Suprapubic skin (tissue), 4 donors: ENCODE measurements at places on chromosomes 13 and 19.

DNA sequence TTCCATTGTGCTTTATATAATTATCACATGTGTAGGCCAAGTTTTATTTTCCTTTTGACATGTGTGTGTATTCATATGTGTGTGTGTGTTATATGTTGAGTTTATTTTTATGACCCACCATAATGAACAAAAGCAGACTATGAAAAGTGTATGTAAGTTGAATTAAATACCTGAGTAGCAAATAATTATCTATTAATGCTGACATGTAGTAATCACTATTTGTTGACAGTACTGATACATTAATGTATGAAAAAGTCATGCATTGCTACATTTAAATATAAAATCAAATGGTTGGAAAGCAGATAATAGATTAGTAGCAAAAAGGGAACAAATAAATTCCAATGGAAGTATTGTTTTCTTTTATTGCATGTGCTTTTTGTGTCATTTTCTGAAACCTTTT is 1948.5 kb upstream of the PCDH20 start:
- no peak for DNase-seq

DNA sequence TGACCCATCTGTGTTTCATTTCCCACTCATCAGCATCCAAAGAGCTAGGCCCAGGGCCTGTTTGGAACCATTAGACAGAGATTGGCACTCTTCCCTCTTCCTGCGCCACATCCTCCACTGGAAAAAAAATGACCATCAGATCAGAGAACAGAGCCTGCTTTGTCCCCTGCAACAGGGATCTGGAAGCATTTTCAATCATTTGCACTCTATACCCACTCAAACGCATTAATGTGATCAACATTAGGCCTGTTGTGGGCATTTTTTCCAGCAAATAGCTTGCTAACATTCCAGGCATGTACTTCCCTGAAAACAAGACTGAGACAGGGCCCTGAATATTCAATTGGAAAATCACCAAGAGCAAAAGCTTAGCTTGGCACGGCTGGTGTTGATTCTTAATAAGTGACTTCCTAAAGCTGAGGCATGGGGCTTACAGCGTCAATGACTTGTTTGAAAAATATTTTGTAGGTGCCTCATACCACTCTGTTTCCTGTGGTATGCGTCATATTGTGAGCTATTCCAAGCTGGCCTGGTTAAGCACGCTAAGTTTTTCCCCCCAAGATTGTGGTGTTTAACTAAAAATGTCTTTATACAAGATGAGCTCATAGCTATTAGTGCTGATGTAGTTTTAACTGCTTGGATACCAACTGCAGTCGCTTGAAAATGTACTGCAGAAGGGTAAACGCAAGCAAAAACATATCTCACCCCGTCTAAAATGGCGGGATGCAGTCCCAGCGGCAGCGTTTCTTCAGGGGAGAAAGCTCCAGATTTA is 404.4 kb downstream of the SPRY2 start:
- no peak for DNase-seq

DNA sequence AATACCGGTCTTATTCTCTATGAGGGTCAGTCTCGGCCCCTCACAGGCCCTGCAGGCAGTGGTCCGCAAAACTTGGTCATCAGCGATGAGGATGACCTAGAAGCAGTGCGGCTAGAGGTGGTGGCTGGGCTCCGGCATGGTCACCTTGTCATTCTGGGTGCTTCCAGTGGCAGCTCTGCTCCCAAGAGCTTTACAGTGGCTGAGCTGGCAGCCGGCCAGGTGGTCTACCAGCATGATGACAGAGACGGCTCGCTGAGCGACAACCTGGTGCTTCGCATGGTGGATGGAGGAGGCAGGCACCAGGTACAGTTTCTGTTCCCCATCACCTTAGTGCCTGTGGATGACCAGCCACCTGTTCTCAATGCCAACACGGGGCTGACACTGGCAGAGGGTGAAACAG is 1.8 kb downstream of the FREM2 start:
- no peak for DNase-seq

DNA sequence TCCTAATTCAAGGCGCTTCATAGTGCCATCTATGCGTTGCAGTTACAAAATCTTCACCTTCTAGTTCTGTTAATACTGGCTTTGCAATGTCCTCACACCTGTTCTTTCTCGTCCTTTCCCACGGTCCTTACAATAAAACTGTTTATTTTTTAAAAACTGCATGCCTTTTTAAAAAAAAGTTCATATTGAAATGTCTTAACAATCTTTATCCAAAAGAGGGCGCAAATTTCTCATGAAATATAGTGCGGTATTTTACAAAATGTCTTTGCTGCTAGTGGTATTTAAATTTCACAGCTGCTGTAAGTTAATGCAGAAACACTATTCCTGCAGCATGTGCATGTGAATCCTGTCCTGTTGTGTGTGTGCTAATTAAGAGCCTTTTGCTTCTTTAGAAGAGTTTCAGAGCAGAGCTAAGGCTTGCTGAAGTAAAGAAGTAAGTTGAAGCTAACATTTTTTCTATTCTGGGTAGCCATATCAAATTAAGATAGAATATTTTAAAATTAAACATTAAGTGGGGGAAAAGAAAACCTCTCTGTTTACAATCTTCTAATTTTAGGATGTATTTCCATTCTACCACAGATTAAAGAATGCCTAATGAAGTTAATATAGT is 15.8 kb upstream of the CLDN10 start:
- no peak for DNase-seq

GRCh38 chr19:13150931-13151604 is 857 bp downstream of the IER2 start:
- no peak for DNase-seq

DNA sequence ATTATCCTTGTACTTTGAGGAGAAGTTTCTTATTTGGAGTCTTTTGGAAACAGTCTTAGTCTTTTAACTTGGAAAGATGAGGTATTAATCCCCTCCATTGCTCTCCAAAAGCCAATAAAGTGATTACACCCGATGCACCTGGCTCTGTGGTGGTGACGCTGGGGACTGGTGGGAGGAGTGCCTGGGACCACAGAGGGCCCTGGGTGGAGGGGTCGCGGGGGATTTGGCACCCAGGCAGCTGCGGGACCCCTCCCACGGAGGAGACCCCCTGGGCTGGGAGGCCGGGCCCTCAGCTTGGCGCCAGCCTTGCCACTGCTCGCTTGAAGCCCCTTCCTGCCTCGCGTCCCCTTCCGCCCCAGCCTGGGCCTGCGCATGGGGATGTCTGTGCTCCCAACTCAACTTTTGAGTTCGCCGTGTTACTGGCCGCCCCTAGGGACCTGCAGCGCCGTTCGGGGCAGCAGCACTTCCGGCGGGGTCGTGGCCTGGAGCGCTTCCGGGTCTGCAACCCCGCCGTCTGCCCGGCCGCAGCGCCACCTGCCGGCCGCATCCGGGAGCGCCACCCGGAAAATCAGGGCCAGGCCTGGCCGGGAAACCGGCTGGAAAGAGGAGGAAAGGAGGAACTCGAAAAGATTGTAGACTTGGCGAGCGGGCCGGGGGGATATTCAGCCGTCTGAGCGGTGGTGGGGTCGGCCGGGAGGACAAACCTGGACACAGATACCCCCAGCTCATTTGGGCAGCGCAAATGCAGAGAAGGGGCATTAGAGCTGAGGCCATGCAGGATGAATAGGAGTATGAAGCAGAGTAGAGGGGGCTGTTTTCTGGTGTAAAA is 8.4 kb downstream of the PEAK3 start:
- DNase-seq = no peak

DNA sequence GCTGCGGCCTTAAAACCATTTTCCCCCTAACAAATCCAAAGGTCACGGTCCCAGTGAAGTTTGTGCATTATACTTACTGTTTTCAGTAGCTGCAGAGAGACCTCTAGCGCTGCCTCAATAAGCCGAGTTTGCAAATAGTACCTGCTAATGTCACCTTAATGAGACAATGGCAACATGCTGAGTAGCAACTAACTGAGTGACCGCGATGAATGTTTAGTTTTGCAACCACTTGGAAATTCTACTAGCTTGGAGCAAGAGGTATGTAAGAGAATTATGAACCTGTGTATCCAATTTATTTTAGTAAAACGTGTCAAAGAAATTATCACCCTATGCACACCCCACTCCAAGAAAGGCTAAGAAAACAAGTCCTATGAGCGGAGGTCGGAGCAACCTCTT is 1.2 kb downstream of the KPNA3 start:
- no peak for DNase-seq

DNA sequence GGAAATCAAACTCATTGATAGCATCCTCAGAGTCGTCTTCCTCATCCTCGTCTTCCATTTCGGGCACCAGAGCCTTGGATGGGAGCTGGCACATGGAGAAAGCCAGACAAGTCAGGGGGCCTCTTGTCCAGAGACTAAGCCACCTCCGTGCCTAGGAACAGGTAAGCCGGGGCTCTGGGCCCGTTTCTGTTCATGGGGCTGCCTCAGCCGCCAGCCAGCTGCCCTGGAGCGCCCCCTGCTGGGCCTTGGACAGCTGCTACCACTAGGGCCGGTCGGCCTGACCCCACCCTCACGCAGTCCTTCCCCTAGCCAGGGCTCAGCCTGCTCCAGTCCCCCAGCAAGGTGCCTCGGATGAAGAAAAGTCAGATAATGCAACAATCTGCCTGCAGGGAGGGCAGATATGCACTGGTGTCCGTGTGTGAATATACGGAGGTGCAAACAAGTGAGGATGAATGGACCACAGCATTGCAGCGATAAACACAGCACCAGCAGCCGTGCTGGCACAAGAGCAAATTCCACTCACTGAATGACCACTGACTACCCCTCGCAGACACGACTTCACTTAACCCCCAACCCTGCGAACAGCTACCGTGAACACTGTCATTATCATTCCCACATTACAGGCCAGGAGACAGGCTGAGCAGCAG is 11.9 kb upstream of the PRKD2 start:
- DNase-seq = no peak

- DNase-seq = no peak
Observed at GRCh38 chr13:32624441-32624840, 38.2 kb downstream of the PDS5B start.

DNA sequence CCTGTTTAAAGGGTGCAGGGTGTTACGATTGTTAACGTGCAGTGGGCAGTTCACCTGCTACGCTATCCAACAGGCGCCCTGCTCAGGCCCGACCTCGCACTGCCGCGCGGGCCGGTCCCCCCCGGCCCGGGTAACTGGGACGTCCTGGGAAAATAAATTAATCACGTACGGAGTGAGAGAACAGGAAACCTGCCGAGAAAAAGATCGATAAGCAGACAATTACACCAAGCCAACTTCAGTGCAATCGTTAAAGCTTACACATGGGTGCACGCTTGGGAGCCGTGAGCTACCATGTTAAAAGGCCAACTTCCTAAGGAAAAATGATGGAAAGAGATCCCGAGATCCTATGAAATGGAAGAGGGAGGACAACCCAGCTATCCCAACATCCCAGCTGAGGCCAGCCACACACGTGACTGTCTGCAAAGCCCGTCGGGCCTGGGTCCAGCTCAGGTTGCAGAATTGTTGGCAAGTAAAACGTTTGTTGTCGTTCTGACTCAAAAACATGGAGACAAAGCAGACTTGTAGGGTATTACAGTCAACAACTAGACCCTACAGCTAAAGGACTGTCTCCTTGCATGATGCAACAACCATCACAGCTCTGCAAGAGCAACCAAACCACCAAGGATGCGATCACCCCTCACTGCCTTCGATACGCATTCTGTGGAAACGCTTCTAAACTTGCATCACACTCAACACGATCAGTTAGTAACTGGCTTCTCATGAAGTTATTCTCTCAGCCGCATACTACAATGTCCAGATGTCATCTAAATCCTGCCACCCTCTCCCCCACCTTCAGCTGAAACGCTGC is 741 bp upstream of the TUBGCP3 start:
- DNase-seq = no peak

DNA sequence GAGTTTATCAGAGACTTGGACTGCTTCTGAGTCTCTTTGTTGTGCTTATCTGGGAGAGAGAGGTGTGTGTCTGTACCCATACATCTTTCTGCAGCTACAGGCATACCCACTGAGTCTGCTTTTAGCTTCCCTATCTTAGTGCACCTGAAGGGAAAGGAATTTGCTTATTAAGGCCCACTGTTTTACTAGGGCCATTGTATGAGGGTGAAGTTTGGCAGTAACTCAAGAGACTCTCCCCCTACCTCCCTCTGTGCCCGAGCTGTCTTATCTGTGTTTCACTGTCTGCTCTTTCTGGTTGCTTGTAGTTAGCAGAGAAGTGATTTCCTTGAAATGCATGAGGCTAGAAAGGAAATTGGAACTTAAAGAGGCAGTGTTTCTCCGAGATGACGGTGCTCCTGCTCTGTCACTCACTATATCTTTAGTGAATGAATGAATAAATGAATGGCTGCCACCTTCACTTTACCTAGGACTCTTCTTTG is 678 bp upstream of the CD33 start:
- no peak for DNase-seq

- DNase-seq = no peak
Observed at GRCh38 chr19:49316284-49316683, 8.7 kb downstream of the SLC6A16 start.

- no peak for DNase-seq
Observed at GRCh38 chr13:110277357-110277975, 29.5 kb downstream of the COL4A1 start.

DNA sequence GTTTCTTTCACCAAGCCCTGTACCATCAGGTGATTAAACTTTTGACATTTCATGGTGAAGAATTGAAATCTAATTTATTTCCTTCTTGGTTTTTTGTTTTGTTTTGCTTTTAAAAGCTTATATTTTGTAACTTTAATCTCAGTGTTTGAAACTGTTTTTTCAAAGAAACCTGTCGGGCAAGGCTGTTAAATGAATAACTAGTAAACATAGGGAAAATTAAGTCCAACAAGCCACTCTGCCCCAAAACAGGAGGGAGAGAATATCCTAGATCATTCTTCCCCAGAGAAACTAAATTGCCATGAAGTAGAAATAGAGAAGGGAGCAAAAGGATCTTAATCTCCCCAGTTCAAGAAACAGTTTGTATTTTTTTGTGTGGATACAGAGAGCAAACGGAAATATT is 98.2 kb downstream of the FREM2 start:
- DNase-seq = no peak

- DNase-seq = no peak
Observed at GRCh38 chr13:76925115-76925514, 23.2 kb upstream of the ACOD1 start.

GRCh38 chr19:46366620-46367292 is 19.9 kb downstream of the PPP5C start:
- DNase-seq = peak; percentile 15

DNA sequence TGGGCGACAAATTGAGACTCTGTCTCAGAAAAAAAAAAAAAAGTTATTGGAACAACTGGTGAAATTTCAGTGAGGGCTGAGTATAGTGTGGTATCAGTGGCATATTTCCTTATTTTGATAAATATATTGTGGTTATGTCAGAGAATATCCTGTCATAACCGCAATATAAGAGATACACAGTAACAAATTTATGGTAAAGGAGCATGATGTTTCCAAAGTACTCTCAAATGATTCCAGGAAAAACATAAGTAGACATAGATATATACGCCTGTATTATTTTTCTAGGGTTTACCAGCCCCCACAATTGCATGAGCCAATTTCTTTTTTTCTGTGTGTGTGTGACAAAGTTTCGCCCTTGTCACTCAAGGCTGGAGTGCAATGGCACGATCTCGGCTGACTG is 5.7 kb upstream of the C5AR1 start:
- DNase-seq = no peak
